ENCODE measurements at places on chromosomes 7 and 10.

DNA sequence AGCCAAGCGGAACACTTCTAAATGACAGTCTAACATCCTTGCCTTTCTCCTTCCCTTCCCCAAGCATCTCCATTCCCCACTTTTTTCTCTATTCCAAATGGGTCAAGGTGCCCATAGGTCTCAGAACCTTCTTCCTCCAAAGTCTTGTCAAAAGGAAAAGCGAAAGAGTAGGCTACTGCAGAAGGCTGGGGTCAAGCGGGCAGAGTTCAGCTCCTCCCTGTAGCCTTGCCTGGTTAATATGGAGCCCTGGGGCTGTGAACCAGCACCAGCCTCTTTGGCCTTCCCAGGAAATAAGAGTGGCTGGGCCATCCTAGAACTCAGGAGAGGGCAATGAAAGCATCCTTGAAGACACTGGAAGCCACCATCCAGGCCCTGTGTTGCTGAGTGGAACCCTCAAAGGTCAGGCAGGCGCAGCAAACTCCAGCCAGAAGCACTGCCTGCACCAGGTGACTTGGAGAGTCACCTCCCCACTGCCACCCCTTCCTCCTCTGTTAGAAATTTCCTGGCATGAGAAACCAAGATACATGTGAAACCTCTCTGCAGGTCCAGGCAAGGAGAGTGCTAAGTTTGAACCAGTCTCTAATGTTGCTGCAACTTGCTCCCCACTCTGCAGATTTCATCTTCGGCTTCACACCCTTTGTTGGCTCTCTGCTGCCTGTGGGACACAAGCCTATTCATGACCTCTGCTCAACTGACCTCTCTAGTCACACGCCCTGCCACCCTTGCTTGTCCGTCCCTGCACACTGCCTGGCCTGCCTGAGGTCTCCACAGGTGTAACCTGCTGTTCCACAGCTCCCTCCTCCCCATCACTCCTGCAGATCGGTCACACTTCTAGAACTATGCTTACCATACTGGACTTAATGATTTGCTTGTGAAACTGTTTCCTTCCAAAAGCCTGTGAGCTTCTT is 74.9 kb downstream of the SH3PXD2A start:
- DNase-seq: no peak

DNA sequence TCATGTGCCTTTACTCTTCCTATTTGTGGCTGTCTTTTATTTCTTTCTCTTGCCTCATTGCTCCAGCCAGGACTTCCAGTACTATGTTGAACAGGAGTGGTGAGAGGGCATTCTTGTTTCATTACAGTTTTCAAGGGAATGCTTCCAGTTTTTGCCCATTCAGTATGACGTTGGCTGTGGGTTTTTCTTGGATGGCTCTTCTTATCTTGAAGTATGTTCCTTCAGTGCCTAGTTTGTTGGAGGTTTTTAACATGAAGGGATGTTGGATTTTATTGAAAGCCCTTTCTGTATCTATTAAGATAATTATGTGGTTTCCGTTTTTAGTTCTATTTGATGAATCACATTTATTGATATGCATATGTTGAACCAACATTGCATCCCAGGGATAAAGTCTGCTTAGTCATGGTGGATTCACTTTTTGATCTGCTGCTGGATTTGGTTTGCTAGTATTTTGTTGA is 96.8 kb downstream of the GLCCI1 start:
- DNase-seq: no peak

GRCh38 chr10:128287921-128288320 is 161.7 kb upstream of the MKI67 start:
- DNase-seq: no peak

DNA sequence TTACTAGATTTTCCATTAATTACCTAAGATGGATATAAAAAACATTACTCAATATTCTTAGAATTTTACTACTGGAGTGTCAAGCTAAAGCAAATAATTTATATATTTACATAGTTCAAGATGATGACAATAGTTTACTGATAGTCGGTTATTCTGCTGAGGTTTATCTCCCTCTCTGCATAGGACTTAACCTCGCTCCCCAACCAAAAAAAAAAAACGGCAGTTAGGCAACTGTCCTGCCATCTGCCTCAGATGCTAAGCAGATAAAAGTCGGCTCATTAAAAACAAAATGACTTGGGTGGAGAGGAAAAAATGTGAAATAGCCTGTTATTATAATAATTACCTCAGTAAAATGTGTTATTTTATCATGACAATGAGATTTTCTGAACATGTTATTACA is 14.0 kb upstream of the ITGB8 start:
- no peak for DNase-seq

DNA sequence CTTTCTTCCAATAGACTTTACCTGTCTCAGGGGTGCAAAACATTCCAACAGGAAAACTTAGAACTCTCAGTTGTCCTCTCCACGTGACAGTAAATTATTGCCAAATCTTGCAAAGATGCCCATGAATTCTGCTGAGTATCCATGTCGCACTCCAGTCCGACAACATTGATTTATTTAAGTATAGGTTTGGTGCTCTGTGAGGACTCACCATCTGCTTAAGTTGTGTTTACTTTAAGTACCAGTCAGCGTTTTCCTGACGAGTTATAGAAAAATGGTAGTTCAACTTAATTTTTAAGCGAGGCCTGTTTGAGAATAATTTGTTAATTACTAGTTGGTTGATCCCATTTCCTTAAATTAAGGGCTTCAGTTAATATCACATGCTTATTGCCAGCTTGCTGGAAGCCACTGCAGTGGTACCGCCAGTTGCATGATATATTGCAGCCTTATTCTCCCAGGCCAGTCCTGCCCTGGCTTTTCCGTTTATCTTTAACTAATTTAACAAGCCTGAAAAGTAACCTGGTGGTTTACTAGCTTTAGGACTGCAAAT is 27.8 kb downstream of the CREB5 start:
- DNase-seq: no peak
